ENCODE measurements at places on chromosomes 1 and 21.

DNA sequence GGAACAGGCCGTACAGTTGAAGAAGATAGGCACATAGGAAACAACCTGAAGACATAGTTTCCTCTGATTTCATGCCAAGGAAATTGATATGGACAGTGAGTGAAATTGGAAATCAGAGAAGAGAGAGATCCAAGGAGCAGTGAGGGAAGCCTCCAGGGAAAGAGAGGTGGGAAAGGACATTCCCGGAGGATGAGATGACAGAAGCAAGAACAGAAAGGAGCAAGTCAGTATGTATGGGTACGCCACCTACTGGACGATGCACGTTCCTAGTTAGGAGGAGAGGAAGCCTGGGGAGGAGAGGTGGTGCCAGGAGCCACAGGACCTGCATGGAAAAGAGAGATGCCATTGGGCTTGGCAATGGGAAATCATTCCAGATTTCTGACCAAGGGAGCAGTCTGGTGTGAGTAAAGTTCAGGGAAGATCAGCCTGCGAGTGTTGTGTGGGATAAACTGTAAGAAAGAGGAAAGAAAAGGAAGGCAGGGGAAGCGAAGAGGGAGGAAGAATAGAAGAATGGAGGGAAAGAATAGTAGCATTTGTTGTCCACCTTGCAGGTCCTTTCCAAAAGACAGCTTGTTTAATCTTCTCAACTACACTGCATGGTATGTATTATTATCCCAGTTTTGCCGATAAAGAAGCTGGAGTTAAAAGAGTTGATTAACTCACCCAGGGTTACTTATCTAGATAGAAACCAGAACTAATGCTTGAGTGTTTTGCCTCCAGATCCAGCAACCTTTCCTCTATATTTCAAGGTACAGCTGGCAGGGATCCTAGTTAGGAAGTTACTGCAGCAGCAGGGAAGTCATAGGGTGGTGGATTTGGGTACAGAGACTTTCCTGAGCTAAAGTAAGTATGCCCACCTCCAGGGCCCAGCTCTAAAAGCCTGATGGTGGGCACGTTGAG lies 27.4 kb downstream of the C1orf116 start:
- peak; percentile 72 for DNase-seq

- no peak for DNase-seq
Observed at GRCh38 chr21:31497914-31498313, 153.9 kb upstream of the TIAM1 start.

GRCh38 chr1:75097654-75098053 lies 36.5 kb upstream of the LHX8 start:
- DNase-seq, result no peak

DNA sequence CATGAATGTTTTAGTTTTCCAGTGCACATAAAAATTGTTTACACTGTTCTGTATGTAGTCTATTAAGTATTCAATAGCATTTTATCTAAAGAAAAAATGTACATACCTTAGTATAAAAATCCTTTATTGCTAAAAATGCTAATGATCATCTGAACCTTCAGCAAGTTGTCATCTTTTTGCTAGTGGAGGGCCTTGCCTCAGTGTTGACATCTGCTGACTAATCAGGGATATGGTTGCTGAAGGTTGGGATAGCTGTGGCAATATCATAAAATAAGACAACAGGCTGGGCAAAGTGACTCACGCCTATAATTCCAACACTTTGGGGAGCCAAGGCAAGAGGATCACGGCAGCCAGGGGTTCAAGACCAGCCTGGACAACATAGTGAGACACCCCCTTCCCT lies 9.0 kb downstream of the DYNLT5 start:
- DNase-seq, result peak; percentile 69

- DNase-seq, result no peak
Observed at GRCh38 chr1:16094453-16095158, 21.2 kb upstream of the FAM131C start.

DNA sequence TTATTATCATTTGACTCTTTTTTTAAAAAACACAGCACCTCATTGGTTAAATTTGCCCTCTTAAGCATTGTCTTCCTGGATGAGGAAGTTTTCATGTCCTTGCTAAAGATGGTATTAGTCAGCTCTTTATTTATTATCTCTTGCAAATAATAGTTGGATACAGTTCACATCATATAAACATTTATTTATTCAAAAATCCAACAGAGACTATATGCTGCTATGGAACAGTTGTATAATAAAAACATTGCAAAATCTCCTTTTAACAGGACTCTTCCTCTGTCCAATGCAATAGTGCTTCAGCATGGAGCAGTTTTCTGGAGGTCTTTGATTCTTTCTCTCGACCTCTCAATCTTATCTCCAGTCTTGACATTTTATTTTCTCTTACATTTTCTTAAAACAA lies 49.5 kb upstream of the VCAM1 start:
- no peak for DNase-seq

- no peak for DNase-seq
Observed at GRCh38 chr1:186236921-186237320, 138.1 kb downstream of the TPR start.

DNA sequence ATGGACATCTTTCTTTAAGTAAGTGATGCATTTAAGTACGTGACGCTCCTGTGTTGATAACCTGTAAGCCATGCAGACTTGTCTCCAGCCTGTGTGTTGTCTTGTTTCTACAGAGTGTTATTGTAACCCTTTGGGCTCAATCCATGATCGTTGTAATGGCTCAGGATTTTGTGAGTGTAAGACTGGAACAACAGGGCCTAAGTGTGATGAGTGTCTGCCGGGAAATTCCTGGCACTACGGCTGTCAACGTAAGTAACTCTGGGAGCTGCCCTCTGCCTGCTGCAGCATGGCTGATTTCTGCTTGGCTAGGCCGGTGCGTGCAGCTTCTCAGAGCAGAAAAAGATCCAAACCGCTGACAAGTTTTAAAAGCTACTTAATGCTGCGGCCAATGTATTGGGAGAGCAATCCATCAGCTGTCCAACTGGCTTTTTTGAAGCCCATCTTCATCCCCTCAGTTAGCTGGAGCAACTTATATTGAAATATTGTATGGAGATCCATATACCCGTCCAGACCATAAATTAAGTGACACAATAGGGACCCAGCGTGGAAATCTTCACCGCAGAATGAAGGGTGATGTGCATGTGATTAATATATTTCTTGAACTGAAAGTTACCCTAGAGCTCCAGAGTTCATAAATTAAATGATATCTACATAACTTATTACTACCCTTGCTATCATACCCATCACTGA lies 295.9 kb downstream of the NTNG1 start:
- DNase-seq, result no peak

DNA sequence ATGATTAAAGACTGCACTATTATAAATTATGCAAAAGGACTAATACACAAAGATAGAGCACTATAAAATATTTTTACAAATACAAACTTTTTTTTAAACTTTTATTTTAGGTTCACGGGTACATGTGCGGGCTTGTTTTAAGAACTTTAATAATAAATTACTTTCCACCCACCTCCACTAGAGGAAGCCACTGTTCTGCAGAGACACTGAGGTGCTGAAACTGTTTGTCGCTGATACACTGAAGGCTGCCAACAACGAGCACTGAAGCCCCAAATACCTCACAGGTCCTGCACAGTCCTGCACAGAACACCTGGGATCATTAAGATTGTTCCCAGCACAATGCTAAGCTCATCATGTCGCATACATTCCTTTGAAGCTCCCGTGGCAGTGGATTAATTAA lies 19.9 kb downstream of the COA6 start:
- no peak for DNase-seq

DNA sequence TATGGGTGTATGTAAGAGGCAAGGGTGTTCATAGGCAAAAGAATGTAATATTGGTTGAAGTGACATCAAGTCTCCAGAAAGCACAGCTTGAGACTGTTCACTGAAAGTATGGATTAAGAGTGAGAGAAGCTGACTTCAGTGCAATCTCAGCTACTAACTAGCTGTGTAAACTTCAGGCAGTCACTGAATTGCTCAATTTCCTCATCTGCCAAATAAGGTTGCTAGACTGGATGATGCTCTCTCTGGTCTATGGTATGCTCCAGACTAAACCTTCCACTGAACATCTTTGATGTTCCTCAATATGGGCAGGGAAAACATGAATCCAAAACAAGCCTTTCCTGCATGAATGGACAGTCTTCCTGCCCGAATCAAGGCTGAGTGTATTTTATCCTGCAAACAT lies 111.8 kb upstream of the USH2A start:
- DNase-seq, result no peak

DNA sequence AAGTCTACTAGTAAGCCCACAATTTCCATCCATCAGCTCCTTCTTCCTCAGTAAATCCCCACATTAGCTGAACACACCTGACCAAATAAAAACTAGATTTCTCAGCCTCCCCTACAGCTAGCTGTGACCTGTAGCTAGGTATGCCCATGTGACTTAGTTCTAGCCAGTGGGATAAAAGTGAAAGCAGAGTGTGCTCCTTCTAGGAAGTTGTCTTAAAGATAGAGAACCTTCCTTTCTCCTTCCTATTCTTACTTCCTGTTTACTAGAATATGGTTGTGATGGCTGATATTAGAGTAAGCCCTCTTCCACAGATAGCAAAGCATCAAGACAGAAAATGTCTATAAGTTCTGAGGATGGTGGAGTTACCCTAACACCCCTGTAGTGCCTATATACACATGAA lies 67.0 kb downstream of the PIK3R3 start:
- DNase-seq, result peak; percentile 26

- DNase-seq, result peak; percentile 60
Observed at GRCh38 chr1:59146651-59147358, 150.1 kb upstream of the FGGY start.

DNA sequence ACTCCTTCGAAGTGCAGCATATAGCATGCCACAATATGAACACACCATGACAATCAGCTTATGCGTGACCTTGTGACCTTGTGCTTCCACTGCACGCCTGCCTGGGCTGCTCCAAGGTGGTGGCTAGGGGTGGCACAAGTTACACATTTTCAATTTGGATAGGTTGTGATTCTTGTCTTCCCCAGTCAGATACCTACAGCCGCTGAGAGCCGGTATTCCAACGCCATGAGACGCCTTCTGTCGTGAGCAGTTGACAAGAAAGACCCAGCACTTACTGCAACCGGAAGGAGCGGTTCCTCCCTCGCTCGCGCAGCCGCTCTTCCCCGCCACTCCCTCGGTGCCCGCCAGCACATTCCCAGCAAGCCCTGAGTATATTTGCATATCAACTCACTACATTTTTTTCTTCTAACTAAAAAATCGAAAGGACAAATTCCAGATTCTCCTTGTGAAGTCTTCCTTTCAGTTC lies 359 bp upstream of the RNU11 start:
- DNase-seq, result peak; percentile 94

DNA sequence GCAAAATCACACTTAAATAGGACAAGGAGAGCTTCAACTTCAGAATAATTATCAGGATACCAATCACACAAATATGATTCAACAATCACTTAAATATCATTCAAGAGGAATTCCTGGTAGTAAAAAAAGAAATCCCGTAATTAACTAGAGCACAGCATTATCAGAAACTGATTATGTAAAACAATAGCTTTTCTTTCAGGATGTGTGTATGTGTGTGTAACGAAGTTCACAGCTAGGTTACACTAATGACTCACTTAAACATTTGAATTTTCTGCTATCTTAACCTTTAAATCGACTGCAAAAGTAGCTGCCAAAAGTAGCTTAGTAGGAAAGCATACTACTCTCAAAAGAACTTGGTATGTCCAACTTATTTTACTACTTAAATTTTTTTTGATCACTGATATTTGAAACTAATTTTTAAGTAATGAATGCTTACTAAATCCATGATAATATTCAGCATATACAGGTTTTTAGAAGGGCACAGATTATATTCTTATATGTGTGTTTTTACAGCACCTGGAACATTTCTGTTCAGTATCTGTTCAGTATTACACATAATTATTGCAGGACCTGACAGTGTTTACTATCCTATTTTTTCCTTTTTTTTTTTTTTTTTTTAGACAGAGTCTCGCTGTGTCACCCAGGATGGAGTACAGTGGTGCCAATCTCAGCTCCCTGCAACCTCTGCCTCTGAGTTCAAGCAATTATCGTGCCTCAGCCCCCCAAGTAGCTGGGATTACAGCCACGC lies 4.2 kb downstream of the RERE start:
- no peak for DNase-seq

DNA sequence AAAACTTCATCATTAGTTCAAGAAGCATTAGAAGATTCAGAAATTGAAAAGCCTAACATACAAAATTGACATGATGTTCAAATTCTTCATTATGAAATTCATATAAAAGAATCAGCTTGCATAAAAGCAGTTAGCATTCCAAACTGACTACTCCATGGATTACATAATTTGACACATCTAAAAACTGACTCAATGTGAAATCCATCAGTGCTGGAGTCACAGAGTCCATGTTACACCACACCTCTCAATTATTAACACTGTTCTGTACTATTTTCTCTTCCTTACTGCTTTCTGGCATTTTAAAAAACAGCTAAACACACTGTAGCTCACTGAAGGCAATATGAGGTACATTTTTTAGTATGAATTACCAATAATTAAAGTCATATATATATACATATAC lies 28.0 kb downstream of the ARHGAP29 start:
- no peak for DNase-seq

DNA sequence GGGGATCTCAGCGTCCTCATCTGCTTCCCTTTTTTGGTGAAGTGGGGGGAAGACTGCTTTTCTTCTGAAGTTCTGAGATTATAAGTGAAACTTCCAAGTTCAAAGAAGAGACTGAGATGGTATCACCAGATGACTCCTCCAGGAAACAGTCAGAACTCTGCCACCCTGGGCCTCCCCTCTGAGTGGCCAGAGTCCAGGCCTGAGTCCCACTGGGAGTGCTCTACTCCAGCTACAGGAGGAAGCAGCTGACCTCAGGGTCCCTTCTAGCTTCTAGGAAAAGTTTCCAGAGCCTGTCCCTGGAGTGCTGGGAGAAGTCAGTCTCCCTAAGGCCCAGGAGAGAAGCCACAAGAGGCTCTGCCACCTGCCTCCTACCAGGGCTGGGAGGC lies 104.7 kb downstream of the CASZ1 start:
- peak; percentile 45 for DNase-seq

Measured in suppressor macrophage treated with lipopolysaccharide for 1 hour (primary cell).